ENCODE measurements at places on chromosomes 5 and 9. TPM values are rescaled to one million over a fixed set of nuclear protein-coding genes. Genes with fewer than 3 reads are reported as not detected.

- DNase-seq = peak; percentile 23
Measured at GRCh38 chr9:94783102-94783682, 56.7 kb downstream of the AOPEP start.

- DNase-seq = no peak
Measured at GRCh38 chr9:36041506-36041905, 4.8 kb downstream of the RECK start.

RGS7BP gene
- 0.08 TPM for total RNA-seq

PCDHA4 gene
- 0.38 TPM for total RNA-seq

DBH gene
- not detected for total RNA-seq

SLC35D2 gene
- 28.5 TPM for total RNA-seq

DNA sequence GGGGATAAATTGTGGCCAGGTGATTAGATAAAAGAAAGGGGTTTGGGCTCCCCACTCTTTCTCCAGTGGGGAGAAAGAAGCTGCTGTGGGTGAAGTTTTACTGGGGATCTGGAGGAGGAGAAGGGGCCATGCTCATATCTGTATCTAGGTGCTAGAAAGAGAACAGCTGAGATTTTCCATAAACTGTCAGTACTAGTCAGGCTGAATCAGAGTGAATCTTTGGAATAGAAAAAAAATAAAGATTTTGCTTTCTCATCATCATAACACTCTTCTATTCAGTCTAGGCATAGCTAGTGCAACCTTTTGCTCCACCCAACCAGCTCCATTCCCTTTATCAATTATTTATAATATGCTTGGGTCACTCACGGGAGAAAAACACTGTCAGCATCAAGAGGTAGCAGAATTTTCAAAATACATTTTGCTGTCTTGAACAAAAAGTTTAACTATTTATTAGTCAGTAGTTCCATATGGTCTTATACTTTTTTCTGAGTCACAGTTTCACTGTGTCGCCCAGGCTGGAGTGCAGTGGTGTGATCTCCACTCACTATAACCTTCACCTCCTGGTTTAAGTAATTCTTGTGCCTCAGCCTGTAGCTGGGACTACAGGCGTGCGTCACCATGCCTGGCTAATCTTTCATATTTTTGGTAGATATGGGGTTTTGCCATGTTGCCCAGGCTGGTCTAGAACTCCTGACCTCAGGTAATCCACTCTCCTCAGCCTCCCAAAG lies 21.3 kb upstream of the ERMP1 start:
- no peak for DNase-seq

Data from esophagus squamous epithelium (tissue), 5 donors.